ENCODE measurements at places on chromosomes 11 and 22.

- peak; percentile 3 for DNase-seq
These were observed 114.3 kb downstream of the INSC start for GRCh38 chr11:15229069-15229468.

- DNase-seq: peak; percentile 38
These were observed 58.2 kb downstream of the COMMD9 start for GRCh38 chr11:36230779-36231699.

- no peak for DNase-seq
These were observed 16.5 kb downstream of the PPP2R1B start for GRCh38 chr11:111749646-111750045.

- DNase-seq: no peak
These were observed 213.1 kb upstream of the ZBED5 start for GRCh38 chr11:11070976-11071375.

GRCh38 chr11:48210052-48210451 lies 6.6 kb upstream of the OR4B1 start:
- DNase-seq: peak; percentile 50

GRCh38 chr11:10438458-10438857 lies 16.6 kb upstream of the AMPD3 start:
- no peak for DNase-seq

- no peak for DNase-seq
These were observed at the start of gene SAA1 for GRCh38 chr11:18265949-18266348. SAA1 (plus strand) TSS chr11:18266264; CDS start chr11:18266888, 624 bp downstream.

DNA sequence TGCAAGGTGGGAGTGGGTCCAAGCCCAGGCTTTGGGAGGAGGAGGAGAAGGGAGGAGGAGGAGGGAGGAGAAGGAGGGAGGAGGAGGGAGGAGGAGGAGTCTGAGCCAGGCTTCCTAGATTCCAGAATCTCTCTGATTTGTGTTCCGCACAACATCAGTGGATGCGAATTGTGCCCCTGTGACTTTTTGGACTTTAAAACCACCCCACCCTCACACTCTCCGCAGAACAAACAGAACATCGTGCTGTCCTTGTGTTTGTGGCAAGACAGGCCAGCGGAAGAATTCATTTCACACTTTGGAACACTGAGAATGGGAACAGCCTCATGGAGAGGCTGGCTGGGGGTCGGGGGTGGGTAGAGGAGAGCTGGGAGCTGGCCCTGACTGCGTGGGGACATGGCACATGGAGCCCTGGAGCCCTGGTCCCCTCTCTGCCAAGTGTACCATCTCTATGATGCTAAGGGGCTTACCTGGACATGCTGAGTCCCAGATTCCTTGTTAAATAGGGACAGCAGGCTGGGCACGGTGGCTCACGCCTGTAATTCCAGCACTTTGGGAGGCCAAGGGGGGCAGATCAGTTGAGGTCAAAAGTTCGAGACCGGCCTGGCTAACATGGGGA lies 16.4 kb upstream of the SHANK2 start:
- DNase-seq: no peak

DNA sequence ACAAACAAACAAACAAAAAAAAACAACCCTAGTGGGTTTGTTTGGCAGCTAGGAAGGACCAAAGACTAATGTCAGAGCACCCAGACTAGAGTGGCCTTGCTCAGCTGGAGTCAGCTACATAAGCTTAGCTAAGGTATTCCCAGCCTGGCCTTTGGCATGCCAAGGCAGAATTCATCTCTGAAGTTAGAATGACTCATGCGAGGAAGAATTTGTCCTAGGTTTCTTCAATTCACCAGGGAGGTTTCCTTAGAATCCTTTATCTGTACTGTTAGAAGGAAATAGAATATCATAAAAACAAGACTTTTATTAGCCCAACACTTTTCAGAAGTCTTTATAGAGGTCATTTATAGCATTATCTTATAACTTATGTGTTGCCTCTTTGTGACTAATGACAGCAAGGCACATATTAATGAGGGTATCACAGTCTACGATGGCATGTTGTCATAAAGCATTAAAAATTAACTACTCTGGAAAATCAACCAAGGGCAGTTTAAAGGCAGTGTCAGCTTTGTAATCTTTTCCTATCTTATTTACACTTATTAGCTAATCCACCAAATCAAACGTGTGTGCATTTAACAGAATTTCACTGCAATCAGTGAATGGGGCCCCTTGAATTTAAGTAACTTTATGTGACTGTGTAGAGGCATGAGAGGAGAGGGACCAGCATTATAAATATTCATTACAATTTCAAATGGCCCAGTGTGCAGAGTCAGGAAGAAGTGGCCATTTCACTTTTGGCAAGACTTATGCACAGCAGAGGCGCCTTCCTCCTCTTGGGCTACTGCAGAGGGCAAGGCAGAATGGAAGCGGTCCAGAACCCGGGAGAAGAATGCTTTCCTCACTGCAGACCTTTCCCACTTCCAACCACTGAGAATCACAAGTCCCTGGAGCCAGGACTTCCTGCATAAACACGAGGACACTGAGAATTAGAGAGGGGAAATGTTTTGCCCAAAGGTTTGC lies 36.3 kb downstream of the SLC5A1 start:
- peak; percentile 81 for DNase-seq

DNA sequence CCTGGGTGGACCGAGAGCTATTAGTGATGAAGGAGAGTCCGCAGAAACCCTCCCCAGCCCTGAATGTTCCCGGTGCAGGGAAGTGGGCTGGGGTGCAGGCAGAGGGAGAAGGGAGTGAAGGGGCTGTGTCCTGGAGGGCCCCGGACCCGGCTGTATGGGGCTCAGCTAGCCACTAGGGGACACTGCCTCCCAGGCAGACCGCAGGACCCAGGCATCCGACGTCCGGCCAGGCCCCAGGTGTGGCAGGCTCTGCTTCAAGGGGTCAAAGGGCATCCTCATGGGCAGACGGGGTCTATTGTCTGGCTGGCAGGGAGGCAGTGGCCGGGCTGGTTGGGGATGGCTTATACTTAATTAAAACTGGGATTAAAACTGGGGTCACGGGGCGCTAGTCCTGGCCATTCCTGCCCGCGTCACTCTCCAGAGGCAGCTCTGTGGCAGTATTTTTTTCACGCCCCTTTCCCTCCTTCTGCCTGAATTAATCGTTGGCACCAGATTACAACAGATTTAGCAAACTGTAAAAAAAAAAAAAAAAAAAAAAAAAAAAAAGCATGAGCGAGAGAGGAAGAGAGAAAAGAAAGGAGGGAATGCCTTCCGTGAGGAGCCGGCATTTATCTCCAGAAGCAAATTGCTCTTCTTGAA lies 5.1 kb downstream of the FLRT1 start:
- no peak for DNase-seq

DNA sequence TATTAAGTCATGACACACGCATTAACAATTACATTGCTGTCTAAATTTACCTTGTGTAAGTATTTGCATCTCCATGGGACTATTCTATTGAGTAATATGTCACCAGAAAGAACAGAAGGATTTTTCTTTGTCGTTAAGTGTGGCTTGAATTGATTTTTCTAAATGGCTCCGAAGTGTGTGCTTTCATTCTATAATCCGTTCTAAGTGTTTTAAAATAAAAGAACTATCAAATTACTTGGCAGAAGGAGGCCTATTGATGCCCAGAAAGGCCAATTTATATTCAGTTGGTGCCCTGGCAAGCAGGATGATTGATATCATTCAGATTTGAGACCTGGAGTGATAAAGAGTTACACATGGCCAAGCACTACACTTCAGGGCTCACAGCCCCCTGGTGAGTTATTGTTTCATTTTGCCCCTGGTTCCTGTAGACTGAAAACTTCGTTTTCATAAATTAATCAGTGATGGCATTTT lies 538.9 kb upstream of the ANO5 start:
- no peak for DNase-seq
